Glutamatergic neuron (in vitro differentiated cells): ENCODE measurements at places on chromosomes 12 and 14. TPM values are rescaled to one million over a fixed set of nuclear protein-coding genes. Genes with fewer than 3 reads are reported as not detected.

TBX5 gene
- not detected for total RNA-seq

INHBE gene
- 18.0 TPM for total RNA-seq

STYK1 gene
- total RNA-seq: not detected

IRF2BPL gene
- 23.3 TPM for total RNA-seq

LRRC10 gene
- not detected for total RNA-seq

WNT1 gene
- total RNA-seq: not detected

GEMIN2 gene
- total RNA-seq: 16.1 TPM

TAS2R19 gene
- 7.9 TPM for total RNA-seq

PTPRO gene
- total RNA-seq: 32.5 TPM

CCDC38 gene
- total RNA-seq: not detected

COX8C gene
- not detected for total RNA-seq

TESPA1 gene
- not detected for total RNA-seq
